ENCODE measurements at places on chromosomes 1 and 21. TPM values are rescaled to one million over a fixed set of nuclear protein-coding genes. Genes with fewer than 3 reads are reported as not detected.

- peaks cover 5% of the 10 kb centered on the region for H3K4me1 ChIP-seq
- peaks cover 23% of the 10 kb centered on the region for H3K27me3 ChIP-seq
- H3K36me3 ChIP-seq = no peaks in the 10 kb centered on the region
- peak within 1 kb of the TSS; percentile 73 for H3K4me3 ChIP-seq
- no peak for DNase-seq
These were observed at the start of gene PLA2G4A for GRCh38 chr1:186828611-186829454. TSS of gene PLA2G4A (plus strand) at chr1:186828949. CDS start at chr1:186854355, 25,406 bp downstream.

GRCh38 chr21:32949701-32950100 is 76.0 kb upstream of the OLIG2 start:
- H3K27ac ChIP-seq = no peak overlapping the region
- no peaks in the 10 kb centered on the region for H3K36me3 ChIP-seq
- no peak for DNase-seq
- H3K4me3 ChIP-seq = no peak overlapping the region
- peaks cover 33% of the 10 kb centered on the region for H3K27me3 ChIP-seq

LTN1 gene
- 29.3 TPM for total RNA-seq

KCNJ9 gene
- total RNA-seq = not detected

DNA sequence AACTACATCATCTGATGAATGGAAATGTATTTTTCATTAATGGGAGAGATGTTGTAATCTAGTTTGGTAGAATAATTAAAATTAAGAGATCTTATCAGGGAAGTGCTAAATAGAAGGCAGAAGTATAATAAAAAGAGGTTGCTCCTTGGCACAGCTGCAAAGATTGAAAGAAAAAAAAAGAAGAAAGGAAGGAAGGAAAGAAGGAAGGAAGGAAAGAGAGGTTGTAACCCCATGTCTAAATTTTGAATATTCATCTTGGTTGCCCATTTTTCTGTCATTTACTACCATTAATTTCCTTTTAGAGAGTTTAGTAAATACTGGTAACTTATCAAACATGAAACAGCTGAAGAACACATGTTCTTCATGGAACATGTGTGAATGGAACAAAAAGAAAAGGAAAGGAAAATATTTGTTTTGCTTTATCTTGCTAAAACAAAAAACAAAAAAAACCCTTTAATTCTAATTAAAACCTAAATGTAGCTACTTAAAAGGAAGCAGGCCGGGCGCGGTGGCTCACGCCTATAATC is 10.5 kb upstream of the MDM4 start:
- peaks cover 2% of the 10 kb centered on the region for H3K36me3 ChIP-seq
- DNase-seq = no peak
- H3K4me1 ChIP-seq = peaks cover 23% of the 10 kb centered on the region
- H3K4me3 ChIP-seq = peak overlapping the region; percentile 89
- peaks cover 4% of the 10 kb centered on the region for H3K27me3 ChIP-seq

DNA sequence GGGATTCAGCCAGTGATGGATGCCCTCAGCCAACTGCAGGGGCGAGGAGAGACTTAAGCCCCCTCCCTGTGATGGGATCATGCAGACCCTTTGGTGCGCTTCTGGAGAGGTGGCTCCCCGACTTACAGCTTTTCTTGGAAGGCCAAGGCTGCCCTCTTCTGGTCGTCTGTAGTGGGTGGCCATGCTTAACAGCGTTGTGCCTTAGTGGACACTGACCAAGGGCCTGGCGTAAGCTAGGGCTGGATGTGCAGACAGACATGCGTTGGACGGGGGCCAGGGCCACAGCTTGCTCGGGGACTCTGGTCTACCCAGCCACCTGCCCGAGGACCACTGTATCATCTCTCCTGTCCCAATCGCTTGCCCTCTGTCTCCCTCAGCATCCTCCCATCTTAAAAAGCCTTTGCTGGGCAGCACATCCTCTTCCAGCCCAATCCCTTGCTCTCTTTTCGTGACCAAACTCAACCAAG is 5.5 kb downstream of the AZIN2 start:
- no peak overlapping the region for H3K4me3 ChIP-seq
- H3K36me3 ChIP-seq = peaks cover 12% of the 10 kb centered on the region
- H3K27me3 ChIP-seq = peaks cover 6% of the 10 kb centered on the region
- peak overlapping the region; percentile 50 for H3K27ac ChIP-seq
- peak; percentile 50 for DNase-seq

PLA2G2A gene
- total RNA-seq = not detected

FAM151A gene
- not detected for total RNA-seq

GRCh38 chr21:36839123-36839522 is 127.3 kb downstream of the HLCS start:
- H3K27ac ChIP-seq = no peak overlapping the region
- peaks cover 3% of the 10 kb centered on the region for H3K36me3 ChIP-seq
- DNase-seq = no peak
- no peaks in the 10 kb centered on the region for H3K4me1 ChIP-seq
- H3K4me3 ChIP-seq = no peak overlapping the region

IFFO2 gene
- total RNA-seq = 21.8 TPM

GNG4 gene
- total RNA-seq = not detected

GRCh38 chr1:202501281-202501680 is 152.8 kb downstream of the PPP1R12B start:
- H3K4me1 ChIP-seq = no peaks in the 10 kb centered on the region
- DNase-seq = no peak
- H3K27me3 ChIP-seq = no peaks in the 10 kb centered on the region
- no peaks in the 10 kb centered on the region for H3K36me3 ChIP-seq

EFNA1 gene
- total RNA-seq = 0.25 TPM

- H3K4me3 ChIP-seq = no peak overlapping the region
- no peaks in the 10 kb centered on the region for H3K27me3 ChIP-seq
- H3K27ac ChIP-seq = no peak overlapping the region
- DNase-seq = no peak
These were observed 9.9 kb downstream of the DMAP1 start for GRCh38 chr1:44223187-44223610.
